ENCODE measurements at places on chromosomes 3 and 15.
A peak's percentile ranks its signal among the peaks of the same experiment; 100 is the strongest.

GRCh38 chr15:36468746-36469145, 110.7 kb upstream of the CDIN1 start:
- DNase-seq, result no peak

- peak; percentile 61 for DNase-seq
Measured at GRCh38 chr3:131033480-131034080, 6.9 kb downstream of the NEK11 start.

DNA sequence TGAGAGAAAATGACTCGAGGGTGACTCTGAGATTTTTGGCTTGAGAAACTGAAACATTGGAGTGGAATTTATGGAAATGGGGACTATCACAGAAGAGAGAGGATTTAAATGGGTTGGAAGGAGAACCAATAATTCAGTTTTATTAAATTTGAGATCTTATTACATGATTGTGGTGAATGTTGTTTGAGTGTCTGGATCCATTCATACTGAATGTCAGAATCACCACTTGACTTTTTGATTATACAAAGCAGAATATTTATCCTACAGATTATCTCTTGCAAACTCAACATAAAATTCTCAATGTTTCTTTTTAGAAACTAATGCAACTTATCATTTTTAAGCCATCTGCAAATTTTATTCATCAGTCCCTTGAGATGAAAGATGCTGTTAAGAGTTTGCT, 332.8 kb downstream of the CNTN3 start:
- no peak for DNase-seq

GRCh38 chr3:17841190-17841828, 98.9 kb upstream of the TBC1D5 start:
- DNase-seq, result peak; percentile 62

DNA sequence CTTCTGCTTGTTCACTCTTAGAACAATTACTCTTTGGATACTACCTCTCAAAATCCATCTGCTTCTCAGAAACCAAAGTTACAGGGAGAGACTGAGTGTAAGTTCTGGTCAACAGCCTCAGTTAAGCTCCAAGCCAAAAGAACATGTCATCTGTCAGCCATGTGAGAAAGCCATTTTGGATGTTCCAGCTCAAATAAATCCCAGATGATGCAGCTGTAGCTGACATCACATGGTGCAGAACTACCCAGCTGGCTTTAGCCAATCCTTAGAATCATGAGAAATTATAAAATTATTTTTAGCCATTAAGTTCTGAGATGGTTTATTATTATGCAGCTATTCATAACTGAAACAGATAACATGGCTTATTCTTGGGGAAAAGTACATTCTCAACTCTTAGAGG, 696.0 kb downstream of the ZNF385D start:
- no peak for DNase-seq

DNA sequence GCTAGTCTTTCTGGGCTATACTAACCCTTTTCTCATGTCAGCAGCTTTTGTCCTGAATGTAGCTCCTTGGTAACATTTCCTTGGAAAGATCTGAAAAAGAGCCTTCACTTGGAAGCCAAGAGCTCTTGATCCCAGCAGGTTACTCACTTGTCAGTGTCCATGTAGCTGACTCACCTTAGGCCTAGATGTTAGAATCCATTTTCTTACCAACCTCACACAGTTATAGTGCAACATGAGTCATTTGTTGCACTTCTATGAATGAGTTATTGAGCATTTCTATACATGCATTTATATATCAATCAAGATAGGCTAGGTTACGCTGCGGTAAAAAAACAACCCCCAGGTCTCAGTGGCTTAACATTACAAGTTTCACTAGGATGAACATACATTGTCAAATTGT, 106.8 kb upstream of the SLC7A14 start:
- no peak for DNase-seq
